ENCODE measurements at places on chromosomes 11 and 22.

- DNase-seq = peak; percentile 12
These were observed 762 bp upstream of the CCDC134 start for GRCh38 chr22:41799486-41800347.

DNA sequence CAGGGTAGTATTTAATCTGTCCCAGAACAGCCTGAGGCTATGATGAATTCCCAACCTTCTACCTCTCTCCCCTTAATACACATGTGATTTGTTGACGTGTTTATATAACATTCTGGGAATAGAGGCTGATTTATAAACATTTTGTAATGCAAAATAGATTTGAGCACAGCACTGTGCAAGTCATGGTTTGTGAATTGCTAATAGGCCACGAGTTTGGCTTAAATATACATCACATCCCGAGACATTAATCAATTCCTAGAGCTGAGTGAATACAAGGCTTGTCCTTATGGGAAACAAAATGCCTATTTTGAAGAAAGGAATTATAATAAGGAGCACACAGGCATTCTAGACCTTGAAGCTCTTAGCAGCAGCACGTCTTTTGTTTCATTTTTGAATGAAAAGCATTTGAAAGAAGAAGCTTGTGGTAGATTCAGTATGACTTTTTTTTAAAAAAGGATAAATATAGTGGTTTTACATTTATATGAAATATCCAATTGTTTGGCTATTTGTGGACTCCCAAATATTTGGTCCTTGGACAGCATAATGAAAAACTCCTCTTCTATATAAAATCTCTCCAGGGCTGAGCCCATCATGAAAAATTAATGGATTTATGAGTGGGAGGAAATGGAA is 116.4 kb downstream of the SLC17A6 start:
- DNase-seq = no peak

- no peak for DNase-seq
These were observed 10.0 kb downstream of the DCPS start for GRCh38 chr11:126313826-126314225.

DNA sequence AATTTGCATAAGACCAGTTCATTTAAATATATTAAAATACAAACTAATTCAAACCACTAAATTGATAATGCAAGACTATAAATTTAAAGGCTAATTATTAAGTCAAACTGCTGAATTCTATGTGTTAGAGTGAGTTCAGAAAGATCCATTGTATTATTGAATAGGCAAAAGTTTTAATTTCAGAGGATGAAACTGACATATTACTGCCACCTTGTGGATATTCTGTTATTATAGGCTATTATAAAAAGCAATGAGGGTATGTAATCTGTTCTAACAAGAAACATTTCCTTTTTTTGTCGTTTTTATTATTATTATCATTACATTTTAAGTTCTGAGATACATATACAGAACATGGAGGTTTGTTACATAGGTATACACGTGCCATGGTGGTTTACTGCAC is 20.9 kb upstream of the NAALAD2 start:
- no peak for DNase-seq

DNA sequence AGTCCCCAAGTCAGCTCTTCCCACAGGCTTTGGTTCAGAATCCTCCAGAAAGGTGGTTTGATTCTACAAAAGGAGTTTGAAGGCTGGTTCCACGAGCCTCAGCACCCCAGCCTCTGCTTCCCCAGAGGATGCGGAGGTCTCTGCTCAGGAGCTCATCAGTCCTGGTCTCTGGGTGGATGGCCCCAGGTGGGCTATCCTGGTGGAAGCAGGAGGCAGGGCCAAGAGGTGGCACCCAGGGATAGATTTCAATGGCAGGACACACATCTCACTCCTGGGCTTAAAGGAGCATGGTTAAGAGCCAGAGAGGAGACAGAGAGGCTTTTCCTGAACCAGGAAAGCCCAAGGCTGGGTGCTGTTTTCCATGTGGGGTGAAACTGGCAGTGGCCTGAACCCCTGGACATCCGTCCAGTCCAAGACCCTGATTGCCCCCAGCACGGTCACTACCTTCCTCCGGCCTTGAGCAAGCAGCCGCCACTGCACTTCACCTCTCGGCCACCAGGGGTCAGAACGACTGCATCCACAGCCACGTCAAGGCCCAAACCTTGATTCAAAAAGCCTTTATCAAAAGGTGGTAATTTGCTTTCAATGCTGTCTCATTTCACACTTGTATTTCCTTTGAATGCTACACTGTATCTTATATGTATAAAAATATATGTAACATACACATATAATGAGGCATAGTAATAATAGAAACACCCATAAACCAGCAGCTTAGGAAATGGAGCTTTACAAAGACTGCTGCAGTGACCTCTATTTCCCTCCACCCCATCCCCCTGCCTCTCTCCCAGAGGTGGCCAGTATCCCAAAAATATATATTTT is 19.3 kb upstream of the FXYD2 start:
- peak; percentile 76 for DNase-seq

DNA sequence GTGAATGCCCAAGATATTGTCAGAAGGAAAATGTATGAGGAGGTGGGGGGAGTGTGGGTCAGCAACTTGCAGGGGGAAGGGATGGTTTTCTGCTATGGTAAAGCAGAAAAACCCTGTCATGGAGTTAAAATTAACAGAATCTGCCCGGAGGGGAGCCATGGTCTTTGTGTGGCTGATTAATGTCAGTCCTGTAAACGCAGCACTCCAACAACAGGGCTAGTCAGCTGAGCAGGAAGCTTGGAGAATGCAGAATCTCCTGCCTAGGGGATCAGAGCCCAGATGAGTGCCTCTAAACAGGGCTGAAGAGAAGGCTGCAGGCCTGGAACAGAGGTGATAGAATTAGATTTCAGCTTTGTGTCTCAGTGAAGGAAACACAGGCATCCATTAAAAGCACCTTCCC is 140.9 kb upstream of the MTNR1B start:
- no peak for DNase-seq

DNA sequence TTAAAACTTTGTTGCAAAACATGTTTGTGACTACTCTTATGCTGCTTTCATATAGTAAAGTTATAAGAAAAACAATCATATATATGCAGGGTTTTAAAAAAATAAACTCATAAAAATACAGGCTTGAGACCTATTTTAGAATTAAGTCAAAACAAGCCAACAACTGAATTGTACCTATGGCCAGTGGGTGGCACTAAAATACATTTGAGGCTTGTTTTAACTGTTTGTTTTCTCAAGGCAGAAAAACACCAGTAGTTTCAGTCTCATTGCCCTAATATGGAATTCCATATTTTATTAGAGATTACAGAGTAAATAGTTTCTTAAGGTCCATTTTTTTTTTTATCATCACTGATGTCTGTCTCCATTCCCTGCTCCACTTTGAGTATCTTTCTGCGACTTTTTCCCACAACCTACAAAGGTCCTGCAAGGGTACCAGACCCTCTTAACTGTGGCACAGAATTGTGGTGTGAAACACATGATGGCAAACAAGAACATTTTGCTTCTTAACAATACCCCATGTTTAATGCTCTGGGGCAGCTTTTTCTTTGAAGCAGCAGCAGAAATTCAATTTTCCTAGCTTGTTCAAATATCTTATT is 8.5 kb upstream of the CCDC89 start:
- DNase-seq = no peak

DNA sequence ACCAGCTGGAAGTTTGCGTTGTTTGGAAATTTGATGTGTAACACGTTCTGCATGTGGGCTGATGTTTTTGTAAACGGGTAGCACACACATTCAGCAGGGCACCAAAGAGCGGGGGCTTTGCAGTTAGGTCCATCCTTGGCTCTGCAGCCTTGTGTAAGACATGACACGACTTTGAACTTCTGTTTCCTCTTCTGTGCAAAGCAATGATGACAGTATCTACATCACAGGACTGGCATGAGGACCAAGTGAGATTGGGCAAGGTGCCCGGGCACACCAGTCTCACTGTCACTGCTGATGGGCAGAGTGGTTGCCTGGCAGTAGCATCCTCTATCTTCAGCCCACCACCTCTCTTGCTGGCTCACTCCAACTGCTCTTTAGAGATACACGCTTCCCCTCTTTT is 3.3 kb downstream of the TCN2 start:
- no peak for DNase-seq

DNA sequence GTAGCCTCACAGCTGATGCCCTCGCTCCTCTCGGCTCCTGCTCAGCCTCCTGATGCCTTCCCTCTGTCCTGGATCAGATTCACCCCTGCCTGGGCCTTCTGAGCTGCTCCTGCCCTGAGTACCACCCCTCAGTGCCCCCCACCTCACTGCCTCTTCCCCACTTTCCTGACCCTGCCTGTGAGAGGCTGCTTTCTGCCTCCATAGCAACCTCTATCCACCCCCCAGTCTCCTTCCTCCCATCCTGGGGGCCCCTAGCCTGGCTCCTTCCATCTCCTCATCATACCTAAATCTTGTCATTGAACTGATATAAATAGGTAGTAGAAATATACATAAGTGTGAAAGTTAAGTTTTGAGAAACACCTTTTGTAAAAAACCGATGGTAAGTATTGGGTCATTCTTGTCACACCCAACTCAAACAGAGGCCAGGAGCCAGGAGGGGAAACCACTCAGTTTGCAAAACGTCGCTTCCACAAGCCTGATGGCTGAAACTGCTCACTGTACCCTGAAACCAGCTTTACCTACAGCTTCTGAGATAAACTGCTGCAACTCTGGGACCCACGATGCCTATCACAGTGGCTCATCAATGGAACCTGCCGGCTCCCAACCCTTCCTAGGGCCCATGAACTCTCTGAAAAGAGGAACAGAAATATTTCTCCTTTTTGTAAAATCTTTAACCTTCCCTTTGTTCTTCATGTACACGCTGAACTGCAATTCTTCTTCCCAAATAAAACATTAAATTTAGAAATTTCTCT is 4.8 kb upstream of the APOBEC3H start:
- no peak for DNase-seq

- DNase-seq = peak; percentile 70
These were observed 64.8 kb downstream of the STIM1 start for GRCh38 chr11:3920148-3920852.

GRCh38 chr22:33723915-33724314 is 196.4 kb downstream of the LARGE1 start:
- no peak for DNase-seq

DNA sequence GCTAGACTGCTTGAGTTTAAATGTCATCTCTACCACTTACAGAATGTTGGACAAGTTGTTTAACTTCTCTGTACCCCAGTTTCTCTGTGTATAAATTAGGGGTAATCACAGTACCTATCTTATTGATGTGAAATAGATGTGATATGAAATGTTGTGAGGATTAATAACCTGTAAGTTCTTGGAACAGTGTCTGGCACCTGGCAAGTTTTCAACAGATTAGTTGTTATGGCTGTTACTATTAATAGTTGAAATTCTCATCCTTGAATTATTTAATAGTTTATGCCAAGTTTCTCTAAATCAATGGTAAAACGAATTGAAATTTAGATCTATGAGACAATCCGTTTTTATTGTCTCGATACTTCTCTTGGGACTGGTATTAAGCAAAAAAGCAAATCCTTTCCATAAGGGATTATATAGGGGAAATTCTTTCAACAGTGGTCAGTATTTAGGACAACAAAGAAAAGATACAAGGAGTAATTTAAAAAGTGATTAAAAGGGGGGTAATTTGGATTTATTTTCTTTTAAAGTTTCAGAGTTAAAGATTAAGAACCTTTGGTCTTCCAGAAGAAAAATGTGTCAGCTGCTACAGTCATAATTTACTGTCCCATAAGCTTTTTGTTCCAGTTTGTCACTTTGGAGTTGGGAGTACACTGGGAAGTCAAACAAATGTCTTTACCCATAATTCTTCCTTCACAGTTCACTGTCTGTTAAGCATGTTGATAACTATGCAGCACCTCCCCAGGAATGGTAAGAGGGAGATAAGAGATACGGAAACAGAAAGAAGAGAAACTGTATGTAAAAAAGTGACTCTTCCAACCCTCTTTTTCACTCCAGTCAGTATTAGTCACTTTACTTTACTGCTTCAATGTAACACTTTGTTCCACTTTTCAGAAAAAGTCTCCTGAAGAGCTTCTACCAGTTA is 13.2 kb downstream of the PDE3B start:
- no peak for DNase-seq

- no peak for DNase-seq
These were observed 19.5 kb downstream of the OTUB1 start for GRCh38 chr11:64005691-64006090.

- DNase-seq = no peak
These were observed 89.6 kb downstream of the SERGEF start for GRCh38 chr11:17923217-17923616.

- no peak for DNase-seq
These were observed 22.9 kb upstream of the IGSF22 start for GRCh38 chr11:18748766-18749365.

DNA sequence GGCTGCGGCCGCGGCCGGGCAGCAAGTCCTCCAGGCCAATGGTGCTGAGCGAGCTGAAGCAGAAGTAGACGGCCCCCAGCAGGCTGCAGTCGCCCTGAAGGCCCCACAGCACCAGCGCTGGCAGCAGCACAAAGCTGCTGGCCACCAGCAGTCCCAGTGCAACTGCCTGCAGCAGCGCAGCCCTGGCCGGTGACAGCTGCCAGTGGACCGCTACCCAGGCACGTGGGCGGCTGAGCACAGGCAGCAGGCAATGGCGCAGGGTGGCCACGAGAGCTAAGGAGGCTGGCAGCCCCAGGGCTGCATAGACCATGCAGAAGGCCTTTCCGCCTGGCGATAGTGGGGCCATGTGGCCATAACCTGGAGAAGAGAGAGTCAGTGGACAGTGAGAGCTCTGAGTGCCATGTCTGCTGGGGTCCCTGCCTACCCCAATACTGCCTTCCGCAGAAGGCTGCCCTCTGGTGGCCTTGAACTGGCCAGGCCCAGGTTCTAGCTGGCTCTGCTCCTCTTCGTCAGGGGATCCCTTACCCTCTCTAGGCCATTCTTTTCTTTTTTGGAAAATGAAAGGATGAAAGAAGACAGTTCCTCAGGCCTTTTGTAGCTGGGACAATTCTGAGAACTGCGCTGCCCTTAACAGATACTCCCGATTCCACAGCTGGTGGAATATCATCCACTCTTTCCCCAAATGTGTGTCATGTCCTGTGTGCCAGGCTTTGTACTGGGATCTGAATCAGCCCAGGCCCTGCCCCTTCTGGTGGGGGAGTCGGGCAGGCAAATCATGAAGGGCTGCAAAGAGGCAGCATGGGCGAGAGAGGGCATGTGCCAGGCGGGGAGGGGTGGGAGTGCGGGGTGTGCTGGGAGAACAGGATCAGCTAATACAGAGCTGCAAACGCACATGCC is 1.8 kb downstream of the KCNK7 start:
- DNase-seq = no peak

- DNase-seq = no peak
These were observed 359.5 kb downstream of the INSC start for GRCh38 chr11:15473954-15474837.
